ENCODE measurements at places on chromosomes 11 and 22. TPM values are rescaled to one million over a fixed set of nuclear protein-coding genes. Genes with fewer than 3 reads are reported as not detected.

Gene LRRN4CL
- 1.8 TPM for total RNA-seq

Gene NCAM1
- 819 TPM for total RNA-seq

Gene TMEM184B
- total RNA-seq, result 81.0 TPM

Gene HPX
- total RNA-seq, result 9.6 TPM

Gene OR5B21
- not detected for total RNA-seq

Gene NAV2
- total RNA-seq, result 117 TPM

Gene CSF2RB
- not detected for total RNA-seq

Gene PANX3
- not detected for total RNA-seq

Measured in glutamatergic neuron (in vitro differentiated cells).